ENCODE measurements at places on chromosomes 12 and 14.

DNA sequence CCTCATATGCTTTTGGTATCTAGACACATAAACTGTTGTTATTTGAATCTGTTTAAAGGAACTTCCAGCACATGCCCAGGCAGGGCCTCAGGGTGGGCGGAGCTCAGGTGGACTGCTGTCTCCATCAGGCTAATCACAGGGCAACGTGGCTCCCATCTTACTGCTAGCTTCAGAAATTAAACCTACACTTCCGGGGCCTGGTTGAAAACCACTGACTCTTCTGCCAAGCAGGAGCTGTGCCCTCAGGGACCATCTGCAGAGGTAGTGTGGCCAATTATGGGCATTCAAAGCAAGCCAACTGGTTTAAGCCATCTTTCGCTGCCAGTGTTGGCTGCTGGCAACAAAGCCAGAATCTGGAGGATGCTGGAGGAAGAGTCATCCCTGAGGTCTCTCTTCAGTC lies 97.5 kb downstream of the TMX1 start:
- no peak for DNase-seq

- no peak for DNase-seq
Measured at GRCh38 chr12:4215229-4216186, 58.1 kb upstream of the CCND2 start.

DNA sequence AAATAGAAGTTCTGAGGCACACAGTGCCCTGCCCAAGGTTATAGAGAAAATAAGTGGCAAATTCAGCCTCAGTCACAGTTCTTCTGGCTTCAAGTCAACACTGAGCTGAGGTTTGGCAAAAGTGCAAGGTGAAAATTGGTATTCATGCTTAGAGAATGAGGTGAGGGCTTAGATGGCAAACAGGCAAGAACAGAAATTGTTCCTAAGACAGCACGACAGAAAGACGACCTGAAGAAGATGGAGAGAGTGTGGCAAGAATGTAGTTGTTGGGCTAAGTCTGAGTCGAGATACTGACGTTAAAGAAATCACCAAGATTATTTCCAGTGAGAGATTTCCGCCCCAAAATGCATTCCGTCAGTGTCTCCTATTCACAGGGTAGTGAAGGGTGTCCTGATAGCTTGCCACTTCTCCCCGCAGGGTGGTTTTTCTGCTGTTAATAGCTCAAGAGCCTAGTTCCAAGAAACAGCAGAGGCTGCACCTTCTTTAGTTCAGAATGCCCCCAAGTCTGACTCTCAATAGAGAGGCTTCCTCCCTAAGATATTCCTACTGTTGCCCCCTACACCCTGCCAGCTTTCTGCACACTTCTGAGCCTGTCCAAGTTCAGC lies 260.8 kb upstream of the AMIGO2 start:
- DNase-seq = no peak

- DNase-seq = no peak
Measured at GRCh38 chr12:121494093-121494787, 86.6 kb downstream of the KDM2B start.

DNA sequence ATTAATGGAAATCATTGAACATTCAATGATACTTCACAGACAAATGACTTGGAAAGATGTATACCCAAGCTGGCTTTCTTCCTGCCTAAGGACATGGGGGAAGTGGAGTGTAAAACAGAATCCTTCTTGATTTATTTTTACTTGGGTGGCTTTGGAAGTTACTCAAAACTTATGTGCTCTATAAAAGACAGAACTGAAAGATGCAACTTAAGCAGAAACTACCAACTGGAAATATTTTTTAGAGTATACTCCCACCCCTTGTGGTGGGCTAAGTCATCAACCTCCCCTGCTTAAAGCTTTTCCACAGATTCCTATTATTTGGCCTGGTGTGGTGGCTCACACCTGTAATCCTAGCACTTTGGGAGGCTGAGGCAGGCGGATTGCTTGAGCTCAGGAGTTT lies 126.0 kb upstream of the ATP2B1 start:
- DNase-seq = no peak
